ENCODE measurements at places on chromosomes 2 and 18.

DNA sequence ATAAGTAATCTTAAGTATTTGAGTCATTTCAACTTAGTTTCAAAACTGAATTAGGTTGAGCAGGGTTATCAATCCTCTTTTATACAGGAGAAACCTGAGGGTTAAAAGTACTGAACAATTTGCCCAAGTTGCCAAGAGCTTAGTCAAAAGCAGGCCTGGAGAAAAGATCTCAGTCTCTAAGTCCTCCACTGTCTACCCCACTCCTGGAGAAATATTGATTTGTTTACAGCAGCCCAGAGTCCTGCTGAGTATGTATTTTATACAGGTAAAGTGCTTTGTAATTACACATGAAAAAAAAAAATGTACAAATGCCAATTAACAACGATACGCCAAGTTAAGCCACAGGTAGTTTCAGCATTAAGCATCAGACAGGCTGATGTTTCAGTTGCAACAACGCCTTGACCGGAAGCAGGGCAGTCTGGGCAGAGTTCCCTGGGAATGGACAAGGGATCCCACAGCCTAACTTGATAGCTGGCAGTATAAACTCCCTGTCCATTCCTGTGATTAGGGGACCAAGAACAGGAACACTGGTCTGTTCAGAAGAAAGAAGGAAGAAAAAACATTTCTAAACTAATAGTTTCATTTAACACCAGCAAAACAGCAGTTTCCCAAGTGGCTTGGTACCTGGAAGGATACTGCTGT is 132.9 kb downstream of the MYO5B start:
- no peak for DNase-seq

DNA sequence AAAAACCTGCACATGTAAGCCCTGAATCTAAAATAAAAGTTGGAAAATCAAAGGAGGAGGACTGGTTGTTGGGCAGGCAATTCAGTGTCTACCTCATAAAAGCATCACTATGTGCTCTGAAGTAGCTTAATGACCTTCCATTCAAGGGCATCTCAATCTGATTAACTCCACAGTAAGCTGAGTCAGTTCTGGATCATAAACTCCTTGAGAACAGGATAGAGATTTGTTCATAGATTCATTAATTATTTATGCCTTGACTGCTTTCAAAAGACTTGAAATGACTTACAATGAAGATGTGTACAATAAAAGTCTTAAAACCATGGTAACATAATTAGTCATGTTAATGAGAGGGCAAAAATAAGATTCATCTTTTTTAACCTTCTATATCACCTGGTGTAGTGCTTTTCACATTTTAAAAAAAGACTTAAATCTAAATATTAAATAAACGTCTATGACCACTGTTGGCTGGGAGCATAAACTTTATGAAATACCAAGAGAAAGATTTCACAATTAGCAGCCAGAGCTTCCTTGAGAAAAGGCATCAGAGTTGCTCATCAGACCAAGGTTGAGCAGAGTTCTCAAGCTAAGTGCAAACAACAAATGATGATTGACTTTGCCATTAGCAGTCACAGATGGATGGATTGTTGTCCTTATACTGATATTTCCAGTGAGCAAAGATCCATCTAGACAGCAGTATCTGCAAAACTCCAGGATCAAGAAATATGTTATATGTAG is 237.3 kb upstream of the THUMPD2 start:
- DNase-seq, result no peak

- DNase-seq, result peak; percentile 78
Observed at GRCh38 chr2:126527836-126528490, 128.0 kb upstream of the GYPC start.

- no peak for DNase-seq
Observed at GRCh38 chr18:27794181-27794926, 382.6 kb downstream of the CDH2 start.

- DNase-seq, result no peak
Observed at GRCh38 chr2:239283961-239284795, 116.6 kb downstream of the HDAC4 start.

DNA sequence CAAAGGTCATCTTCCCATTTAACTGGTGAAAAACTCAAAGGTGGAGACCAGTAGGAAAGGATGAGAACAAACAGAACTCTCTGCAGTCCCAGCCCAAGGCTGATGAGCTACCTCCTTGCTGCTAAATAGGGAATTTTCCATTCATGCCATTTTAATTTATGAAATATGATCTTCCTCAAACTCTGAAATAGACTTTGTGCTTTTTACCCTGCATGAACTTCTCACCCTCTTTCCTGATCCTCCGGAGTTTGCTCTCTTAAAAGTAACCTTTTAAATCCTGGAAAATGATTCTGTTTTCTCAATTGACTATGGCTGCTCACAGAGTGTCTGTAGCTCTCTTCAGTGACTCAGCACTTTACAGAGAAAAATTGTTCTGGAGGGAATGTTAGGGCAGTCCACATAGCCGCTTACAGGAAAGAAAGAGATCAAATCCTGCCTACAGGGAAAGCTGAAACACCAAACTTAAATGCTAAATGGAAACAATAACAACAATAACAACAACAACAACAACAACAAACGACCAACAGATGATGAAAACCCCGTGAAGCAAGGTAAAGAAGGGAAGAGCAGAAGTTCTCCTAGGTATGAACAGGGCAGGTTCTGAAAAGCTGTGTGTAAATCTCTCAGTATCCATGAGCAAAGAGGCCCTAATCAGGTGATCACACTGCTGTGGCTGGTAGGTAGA is 79.8 kb upstream of the SESTD1 start:
- DNase-seq, result no peak

DNA sequence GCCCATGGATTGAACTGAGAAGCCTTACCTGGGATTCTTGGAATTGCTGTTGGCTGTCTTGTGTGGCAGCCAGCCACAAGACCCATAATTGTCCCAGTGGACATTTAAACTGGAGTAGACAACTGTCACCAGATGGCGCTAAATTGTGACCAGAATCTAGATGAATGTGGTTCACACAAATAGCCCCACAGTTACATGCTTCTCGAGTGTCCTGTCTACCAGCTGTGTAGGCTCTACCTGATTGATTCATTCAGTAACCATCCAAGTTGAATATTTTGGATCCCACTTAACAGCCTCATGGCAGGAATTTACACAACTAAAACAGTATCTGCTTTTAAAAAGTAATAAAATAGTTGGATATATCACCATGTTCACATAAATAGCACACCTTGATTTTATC is 73.2 kb downstream of the MAP4K4 start:
- DNase-seq, result peak; percentile 19

DNA sequence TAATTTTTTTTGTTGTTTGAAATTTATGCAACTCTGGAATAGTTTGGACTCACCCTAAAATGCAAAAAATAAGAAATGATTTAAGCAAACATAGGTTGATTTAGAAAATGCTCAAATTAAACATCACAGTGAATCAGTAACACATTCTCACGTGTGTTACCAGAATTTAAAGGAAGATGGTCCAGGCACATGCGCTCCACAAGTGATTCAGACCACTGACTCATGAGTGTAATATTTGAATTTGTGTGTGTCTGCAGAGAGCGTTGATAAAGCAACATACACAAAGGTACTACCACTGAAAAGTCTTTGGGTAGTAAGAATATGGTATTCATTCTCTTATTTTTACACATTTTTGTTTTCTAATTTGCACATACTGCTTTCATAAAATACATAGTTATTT is 7.9 kb downstream of the SS18 start:
- DNase-seq, result no peak

DNA sequence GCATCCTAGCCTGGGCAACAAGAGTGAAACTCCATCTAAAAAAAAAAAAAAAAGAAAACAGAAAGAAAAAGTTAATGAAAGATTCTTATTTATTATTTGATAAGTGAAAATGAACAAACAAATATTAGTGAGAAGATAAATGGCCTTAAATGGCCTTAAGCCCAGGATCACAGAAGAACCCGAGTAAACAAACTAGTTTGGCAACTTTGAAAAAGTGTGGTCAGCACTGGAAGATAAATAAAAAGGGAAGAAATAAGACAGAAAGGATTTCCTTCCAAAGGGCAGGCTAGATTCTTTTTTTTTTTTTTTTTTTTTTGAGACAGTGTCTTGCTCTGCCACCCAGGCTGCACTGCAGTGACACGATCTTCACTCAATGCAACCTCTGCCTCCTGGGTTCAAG is 692.4 kb downstream of the CPS1 start:
- no peak for DNase-seq

GRCh38 chr18:70232261-70232660 is 26.8 kb upstream of the RTTN start:
- DNase-seq, result no peak

DNA sequence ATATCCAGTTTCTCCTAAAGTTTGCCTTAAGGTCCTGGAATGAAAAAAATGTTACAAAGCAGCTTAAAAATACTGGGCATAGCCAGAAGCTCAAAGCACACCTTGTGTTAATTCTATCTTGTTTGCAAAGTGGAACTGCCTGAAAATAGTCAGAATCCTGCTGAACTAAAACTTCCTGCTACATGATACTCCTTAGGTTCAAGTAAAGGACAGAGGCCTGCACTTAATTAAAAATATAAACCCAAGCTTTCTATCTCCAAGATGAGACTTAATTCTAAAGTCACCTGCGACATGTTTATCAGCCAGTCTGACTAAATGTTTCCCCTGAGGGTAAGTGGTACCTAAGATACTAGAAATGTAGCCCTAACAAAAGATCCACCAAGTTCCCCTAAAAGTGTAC is 103.4 kb downstream of the CHST9 start:
- no peak for DNase-seq

DNA sequence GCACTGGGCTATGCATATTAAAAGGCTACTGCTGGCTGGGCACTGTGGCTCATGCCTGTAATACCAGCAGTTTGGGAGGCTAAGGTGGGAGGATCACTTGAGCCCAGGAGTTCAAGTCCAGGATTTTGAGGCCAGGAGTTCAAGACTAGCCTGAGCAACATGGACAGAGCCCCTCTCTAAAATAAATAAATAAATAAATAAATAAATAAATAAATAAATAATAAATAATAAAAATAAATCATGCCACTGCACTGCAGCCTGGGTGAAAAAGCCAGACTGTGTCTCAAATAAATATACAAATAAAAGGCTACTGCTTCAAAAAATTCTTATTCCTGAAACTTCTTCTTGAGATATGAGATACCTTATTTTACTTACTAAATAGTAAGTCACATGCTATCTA is 439.6 kb downstream of the ERBB4 start:
- DNase-seq, result no peak

DNA sequence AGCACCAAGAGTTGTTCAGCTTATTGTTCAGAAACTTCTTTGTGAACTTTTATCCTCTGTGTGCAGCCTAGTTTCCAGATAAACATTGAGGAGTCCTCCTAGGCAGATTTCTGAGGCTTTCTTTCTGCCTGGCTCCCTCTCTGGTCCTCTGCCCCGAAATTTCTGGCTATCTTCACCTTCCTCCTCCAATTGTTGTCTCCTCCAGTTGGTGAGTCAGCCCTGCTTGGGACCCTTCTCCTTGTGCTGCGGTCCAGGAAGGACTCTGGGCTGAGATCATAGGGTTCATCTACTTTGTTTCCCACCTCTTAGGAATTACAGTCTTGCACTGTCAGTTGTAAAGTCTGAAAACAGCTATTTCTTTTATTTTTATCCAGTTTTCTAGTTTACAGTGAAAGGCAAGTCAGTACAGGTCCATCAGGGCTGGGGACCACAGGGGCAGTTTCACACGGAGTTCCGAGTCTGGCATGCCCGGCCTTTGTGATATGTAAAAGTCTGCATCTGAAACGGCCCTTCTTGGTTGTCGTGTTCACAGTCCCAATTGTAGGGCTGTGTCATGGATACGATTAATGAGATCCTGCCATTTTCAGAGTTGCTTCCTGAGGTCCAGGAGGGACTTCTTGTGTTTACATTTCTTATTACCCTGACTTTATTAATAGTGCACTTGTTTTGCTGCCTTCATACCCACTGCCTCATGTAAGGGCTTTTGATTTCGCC is 100.8 kb downstream of the SMC6 start:
- DNase-seq, result no peak

GRCh38 chr2:36530983-36531354 is 67.0 kb downstream of the FEZ2 start:
- no peak for DNase-seq

- no peak for DNase-seq
Observed at GRCh38 chr2:218278531-218279360, 8.4 kb downstream of the PNKD start.

DNA sequence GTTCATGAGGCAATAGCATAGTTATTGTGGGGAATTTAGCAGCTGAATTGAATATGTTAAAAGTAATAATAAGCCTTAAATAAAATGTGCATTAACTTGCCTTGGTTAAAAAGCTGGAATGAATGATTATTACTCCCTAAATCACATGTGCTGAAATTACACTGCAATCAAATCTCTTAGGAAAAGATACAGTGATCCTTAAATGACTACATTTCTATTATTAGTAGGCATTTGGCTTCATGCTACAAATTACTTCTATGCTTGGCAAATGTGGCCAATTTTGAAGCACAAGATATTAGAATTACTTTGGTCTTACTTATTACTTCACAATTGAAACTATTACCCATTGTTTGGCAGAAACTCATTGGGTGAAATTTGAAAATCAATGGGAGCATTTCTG is 5.4 kb downstream of the RND3 start:
- no peak for DNase-seq

- DNase-seq, result no peak
Observed at GRCh38 chr2:224221455-224221913, 180.4 kb downstream of the FAM124B start.

DNA sequence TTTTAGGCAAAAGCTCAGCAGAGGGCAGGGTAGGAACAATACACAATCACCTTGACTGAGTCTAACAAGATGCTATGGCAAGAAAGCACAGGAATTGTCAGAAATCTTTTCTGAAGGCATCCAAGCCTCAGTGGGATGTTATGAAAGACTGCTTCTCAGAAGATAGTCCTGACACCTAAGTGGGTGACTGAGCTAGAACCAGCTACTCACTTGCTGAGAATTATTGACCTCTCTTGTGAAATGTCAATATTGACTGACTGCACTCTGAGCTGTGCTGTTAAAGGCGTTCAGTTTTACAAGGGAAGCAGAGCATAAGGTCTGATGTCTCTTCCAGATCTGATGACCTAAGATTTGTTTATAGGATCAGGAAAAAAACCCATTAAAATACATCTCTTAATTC is 46.1 kb downstream of the TACR1 start:
- DNase-seq, result no peak

GRCh38 chr2:65366595-65367125 is 65.7 kb downstream of the SPRED2 start:
- DNase-seq, result peak; percentile 62

GRCh38 chr2:65013776-65014175 is 24.6 kb downstream of the SLC1A4 start:
- no peak for DNase-seq

DNA sequence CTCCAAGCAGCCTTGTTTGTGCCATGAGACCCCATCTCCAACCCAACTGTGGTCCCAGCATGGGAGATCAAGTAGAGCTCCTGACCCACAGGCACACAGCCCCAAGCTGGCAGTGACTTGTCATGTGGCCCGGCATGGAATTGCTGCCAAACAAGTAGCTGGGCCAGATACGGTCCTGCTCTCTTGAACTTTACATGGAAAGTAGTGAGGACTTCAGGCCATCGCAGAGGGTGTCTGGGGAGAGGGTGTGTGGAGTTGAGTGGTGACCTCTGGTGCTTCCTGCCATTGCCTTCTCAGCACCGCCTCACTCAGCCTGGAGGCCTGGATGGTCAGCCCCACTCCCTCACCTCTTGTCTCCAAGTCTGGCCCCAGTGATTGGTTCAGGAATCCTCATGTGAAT is 10.9 kb upstream of the SLC4A3 start:
- no peak for DNase-seq

- DNase-seq, result no peak
Observed at GRCh38 chr18:22603902-22604301, 186.2 kb upstream of the CTAGE1 start.

All from activated CD4-positive, alpha-beta T cell treated with anti-CD3 and anti-CD28 coated beads for 48 hours (primary cell).